ENCODE measurements at places on chromosomes 6 and 20.
A peak's percentile ranks its signal among the peaks of the same experiment; 100 is the strongest.

DNA sequence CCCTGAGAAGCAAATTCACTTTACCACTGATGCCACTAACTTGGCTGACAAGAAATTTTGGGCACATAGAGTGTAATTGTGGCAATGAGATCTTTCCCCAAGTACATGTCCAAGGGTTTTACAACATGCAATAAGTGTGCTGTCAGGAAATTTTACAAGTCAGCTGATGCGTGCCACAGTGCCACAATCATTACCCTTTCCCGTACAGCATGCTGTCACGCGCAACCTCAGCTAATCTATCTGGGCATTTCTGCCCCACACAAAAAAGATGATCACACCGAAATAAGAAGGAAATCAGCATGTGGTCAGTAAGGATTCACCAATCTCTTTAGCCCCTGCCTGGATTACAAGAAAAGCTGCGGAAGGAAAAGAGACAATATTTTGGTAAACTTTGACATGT lies 163.6 kb upstream of the PREP start:
- no peak for DNase-seq

- DNase-seq, result no peak
Observed at GRCh38 chr20:53731595-53731994, 138.0 kb upstream of the ZNF217 start.

GRCh38 chr20:9926476-9926875 lies 87.6 kb upstream of the PAK5 start:
- no peak for DNase-seq

GRCh38 chr6:28711788-28712341 lies 186.2 kb downstream of the GPX5 start:
- no peak for DNase-seq

DNA sequence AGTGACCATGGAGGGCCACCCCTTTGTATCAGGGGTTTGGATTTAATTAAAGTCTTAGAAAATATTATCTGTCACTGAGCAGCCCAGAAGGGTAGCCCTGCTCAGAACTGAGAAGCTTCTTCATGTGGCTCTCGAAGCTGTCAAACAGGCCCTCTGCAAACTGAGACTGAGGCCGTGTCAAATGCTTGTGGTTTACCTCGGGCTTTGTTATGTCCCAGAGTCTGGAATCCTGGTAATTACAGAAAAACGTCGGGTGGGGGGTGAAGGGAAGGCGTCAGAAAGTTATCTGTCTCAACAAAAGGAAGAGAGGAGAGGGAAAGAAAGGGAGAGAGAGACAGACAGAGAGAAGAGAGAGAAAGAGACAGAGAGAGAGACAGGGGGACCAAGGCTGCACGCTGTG lies 200.8 kb downstream of the BMP7 start:
- DNase-seq, result no peak

DNA sequence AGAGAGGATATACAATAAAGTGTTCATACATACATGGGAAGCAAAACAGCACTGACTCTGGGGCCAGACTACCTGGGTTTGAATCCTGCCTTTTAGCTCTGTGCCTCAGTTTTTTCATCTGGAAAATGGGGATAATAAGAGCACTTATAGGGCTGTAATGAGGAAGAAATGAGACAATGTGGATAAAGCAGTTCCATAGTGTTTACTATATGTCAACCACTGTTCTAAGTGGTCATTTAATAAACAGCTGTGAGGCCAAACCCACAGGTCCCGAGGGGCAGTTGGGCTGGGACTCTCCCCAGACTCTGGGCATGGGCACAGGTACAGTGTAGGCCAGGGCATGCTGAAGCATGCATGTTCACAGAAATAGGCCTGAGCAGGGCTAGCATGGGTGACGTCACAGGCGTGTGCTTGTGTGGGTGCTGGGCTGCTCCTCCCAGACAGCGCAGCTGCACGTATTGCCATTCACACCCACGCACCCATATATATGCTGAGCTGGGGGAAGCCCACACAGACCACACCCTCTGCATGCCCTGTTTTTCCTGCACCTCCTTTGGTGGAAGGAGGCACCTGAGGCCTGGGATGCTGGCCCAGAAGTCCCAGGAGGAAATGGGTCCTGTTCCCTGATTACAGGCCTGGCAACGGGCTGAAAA lies 3.5 kb upstream of the PLCG1 start:
- no peak for DNase-seq

DNA sequence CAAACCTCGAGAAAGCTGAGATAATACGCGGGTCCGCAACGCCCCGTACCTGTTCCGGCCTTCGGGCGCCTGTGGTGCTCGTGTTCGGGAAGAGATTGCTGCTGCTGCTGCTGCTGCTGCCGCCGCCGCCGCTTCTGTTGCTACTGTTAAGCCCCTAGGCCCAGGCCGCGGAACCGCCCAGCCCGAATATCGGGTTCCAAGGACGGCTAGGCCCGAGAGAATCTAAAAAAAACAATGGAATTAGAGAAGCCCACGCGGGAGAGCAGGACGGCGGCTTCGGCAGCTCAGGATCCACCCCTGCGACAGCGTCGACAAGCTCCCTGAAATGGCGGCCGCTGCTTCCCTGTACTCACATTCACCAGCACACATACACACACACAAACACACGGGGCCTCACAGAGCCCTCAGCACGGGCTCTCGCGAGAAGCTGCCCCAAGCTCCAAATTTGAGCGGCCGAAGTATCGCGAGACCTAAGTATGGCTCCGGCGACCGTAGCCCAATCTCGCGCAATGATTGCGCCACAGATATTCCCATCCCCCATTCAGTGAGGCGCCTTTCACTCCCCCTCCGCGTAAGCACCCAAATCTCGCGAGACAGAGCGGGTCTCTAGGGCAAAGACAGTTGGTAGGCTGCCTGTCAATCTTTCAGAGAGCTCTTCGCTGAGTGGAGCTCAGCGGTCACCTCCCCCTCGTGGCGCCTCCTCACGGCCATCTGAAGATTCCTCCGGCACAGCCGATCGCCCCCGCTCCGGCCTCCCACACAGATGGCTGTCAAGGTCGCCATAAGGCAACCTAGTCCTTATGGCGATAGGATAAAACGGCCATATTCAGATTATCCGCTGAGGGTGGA lies at the start of gene RBM39:
Gene RBM39, minus strand, starts transcription at position 369 of the 849 bp plus-strand sequence. CDS start 1,386 bp downstream, outside the sequence.
- DNase-seq, result peak; percentile 99

DNA sequence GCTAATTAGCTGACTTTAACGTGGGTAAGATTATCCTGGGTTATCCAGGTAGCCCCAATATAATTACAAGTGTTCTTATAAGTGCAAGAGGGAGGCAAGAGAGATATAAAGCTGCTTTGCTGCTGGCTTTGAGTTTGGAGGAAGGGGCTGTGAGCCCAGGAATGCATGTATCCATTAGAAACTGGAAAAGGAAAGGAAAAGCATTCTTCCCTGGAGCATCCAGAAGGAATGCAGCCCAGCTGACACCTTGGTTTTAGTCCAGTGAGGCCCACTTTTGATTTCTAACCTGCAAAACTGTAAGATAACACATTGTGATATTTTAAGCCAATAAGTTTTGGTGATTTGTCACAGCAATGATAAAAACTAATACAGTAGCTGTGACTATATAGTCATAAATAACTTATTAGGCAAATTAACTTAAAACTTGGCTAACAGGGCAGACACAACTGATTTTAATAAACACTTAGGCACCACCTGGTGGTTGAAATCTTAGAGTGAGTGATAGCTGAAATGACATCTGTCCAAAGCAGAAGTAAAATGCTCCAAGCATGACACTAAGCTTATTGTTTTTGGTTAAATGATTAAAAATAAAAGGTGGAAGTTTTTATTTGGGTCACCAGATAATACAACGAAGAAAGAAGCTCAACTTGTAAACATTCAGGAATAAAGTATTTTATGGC lies 35.6 kb downstream of the ADGRF4 start:
- DNase-seq, result no peak

GRCh38 chr6:81002126-81002525 lies 750.4 kb downstream of the TENT5A start:
- DNase-seq, result no peak

GRCh38 chr20:17059465-17059864 lies 167.4 kb upstream of the PCSK2 start:
- no peak for DNase-seq

DNA sequence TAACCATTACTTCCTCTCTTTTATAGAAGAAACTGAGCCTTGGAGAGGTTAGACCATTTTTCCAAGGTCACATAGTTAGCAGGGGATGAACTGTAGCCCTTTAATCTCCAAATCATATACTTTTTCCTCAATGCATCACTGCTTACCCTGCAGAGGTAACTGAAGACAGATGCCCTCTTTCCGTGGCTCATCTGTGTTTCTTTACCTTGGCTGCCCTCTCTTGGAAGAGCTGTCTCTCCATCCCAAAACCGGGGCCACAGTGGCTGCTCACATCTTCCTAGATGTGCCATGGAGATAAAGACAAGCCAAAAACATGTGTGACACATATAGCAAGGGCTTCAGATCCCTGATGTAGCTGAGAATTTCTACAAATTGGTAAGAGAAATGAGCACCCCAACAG lies 581 bp upstream of the ALDH8A1 start:
- DNase-seq, result no peak

DNA sequence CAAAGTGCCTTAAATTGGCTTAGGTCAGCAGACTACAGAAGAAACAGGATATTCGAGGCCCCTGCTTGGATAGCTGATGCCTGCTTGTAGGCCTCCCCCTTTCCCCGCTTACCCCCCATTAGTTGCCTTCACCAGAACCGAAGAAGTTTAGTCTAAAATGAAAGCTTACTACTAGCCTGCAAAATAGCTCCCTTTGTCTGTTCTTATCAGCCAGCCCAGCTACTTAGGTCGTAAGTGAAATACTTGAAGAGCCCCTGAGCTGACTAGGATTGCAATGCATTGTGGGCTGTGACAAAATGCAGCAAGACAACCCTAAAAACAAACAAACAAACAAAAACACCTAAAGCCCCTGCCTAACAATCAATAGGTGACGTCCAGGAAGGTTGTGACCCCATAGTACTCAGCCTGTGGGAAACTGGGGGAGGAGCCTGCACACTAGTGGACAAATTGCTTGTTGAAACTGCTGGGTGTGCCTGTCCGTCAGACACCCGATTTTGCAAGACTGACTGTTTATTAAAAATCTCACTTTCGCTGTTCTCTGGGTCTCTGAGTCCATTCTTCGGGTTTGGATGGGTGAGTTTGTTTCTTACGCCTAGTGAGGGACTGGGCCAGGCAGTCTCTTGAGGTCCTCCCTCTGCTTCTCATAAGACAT lies 105.0 kb upstream of the DUSP22 start:
- no peak for DNase-seq

GRCh38 chr6:118968416-118968815 lies 33.5 kb upstream of the MCM9 start:
- no peak for DNase-seq

- DNase-seq, result no peak
Observed at GRCh38 chr6:104799134-104799657, 60.5 kb downstream of the HACE1 start.

DNA sequence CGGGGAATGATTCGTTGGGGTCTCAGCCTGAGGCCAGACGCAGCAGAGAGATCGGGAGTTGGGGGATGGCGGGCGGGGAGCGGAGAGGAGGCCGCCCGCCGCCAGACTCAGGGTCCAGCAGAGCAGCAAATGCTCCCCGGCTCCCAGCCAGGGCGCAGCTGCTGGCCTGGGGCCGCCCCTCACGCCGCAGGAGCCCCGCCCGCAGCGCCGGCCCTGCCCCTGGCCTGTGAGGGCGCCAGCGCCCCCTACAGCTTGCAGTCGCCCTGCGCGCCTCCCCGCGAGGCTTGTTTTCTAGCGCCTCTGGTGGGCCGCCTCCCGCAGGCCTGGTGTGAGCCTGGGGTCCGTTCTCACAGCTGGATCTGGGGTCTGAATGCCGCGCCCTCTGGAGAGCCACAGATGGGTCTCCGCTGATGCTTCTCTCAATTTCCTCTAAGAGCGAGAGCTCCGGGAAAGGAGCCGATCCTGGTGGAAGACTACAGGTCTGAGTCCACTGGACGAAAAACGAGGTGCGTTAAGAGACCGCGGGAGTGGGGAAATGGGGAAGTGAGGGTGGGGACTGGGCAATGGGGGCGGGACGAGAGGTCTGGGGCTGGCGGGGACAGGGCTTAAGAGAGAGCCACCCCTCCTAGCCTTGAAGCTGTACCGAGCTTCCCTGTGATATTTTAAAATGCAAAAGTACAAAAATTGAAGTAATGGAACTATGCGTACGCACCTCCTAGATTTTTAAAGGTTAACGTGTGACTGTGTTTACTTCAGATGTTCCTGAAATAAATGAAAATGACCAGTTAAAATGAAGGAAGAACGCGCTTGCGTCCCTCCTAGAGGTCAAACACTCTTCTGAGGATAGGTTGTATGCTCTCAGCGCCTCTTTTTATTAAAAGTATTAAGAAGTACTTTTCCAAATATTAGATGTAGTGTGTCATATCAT lies 30.1 kb downstream of the TRIM38 start:
- peak; percentile 87 for DNase-seq

- no peak for DNase-seq
Observed at GRCh38 chr20:5039889-5040288, 38.6 kb upstream of the SLC23A2 start.

DNA sequence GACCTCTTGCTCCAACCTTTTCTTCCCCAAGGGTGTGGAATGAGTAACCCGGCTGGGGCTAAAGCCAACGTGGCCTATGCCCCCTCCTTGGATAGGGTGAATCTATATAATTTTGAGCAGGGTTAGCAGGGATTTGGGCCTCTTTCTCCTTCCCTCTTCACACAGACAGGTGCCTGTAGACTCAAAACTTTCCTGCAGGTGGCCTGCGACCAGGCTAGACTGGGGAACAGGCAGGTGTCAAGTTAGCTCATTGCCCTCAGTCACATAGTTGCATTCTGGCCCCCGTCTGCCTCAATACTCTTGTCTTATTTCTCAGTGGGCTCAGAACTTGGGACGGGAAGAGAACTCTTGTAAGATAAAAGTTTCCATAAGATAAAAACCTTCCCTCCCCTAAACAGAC lies 243.0 kb downstream of the ATXN1 start:
- DNase-seq, result no peak

GRCh38 chr20:58810116-58810878 lies 40.4 kb downstream of the GNAS-AS1 start:
- no peak for DNase-seq

- DNase-seq, result no peak
Observed at GRCh38 chr6:139904158-139904533, 529.7 kb upstream of the CITED2 start.

DNA sequence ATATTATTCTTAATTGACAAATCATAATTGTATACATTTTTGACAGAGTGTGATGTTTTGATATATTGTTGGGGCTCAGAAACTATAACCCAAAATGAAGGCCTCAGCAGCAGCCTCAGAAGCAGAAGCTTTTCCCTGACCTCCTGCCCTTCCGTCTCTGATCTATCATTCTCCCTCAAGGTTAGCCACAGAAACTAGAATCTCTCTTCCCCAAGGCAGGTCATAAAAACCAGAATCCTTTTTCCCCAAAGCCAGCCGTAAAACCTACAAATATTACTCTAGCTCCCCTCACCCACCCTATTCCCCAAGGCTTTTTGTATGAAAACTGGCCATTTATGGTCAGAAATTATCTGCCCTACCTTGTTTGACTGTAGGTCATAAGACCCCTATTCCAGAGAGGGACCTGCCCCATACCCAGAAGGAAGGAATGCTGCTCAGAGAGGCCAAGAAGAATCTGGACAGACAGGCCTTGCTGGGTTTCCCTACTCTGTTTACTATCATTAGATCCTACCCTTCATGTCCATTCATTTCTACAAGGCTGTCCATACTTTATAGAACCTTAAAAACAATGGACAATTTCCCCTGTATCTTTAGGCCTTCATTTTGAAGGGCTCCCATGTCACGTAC lies 14.5 kb downstream of the OR2B2 start:
- DNase-seq, result no peak

Data from C1 segment of cervical spinal cord (tissue), 14 donors.